Mesothelial cell of epicardium (in vitro differentiated cells): ENCODE measurements at places on chromosomes 7 and 10.
A peak's percentile ranks its signal among the peaks of the same experiment; 100 is the strongest.

- no peaks in the 10 kb centered on the region for H3K4me1 ChIP-seq
- no peak within 1 kb of the TSS for H3K27ac ChIP-seq
- DNase-seq: no peak
- H3K36me3 ChIP-seq: peaks cover 16% of the 10 kb centered on the region
- H3K4me3 ChIP-seq: no peak within 1 kb of the TSS
Measured at GRCh38 chr7:23710000-23710399, at the start of gene STK31. TSS of gene STK31 (plus strand) at chr7:23710219. CDS start at chr7:23710286, 67 bp downstream.

- H3K27me3 ChIP-seq: no peaks in the 10 kb centered on the region
- H3K4me1 ChIP-seq: peaks cover 16% of the 10 kb centered on the region
- no peak overlapping the region for H3K27ac ChIP-seq
- no peak for DNase-seq
Measured at GRCh38 chr7:73345538-73345937, 17.6 kb downstream of the FKBP6 start.

- no peaks in the 10 kb centered on the region for H3K27me3 ChIP-seq
Measured at GRCh38 chr10:112981553-112981952, 31.5 kb downstream of the TCF7L2 start.

DNA sequence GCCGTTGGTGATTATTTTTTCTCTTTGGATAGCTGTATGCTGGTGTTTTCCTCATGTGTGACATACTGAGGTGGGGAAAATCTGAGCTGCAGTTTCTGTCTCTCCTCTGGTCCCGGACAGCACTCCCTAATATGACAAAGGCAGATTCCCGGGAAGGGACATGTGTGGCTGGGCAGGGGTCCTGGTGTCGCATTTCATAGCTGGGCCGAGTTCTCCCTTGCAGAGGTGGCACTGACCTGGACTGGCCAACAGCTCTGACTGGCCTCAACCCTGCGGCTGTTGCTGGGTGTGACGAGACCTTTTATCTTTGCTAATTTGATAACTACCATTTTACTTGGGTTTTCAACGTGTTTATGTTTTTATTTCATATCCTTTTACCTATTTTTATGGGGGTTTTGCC is 248.6 kb upstream of the TCERG1L start:
- DNase-seq: no peak
- no peak overlapping the region for H3K27ac ChIP-seq
- H3K36me3 ChIP-seq: no peaks in the 10 kb centered on the region
- no peaks in the 10 kb centered on the region for H3K4me1 ChIP-seq
- H3K4me3 ChIP-seq: no peak overlapping the region
- peaks cover 57% of the 10 kb centered on the region for H3K27me3 ChIP-seq

GRCh38 chr7:152313831-152314604 is 121.8 kb downstream of the KMT2C start:
- peaks cover 32% of the 10 kb centered on the region for H3K4me1 ChIP-seq
- no peaks in the 10 kb centered on the region for H3K27me3 ChIP-seq
- H3K36me3 ChIP-seq: peaks cover 4% of the 10 kb centered on the region
- peak overlapping the region; percentile 84 for H3K27ac ChIP-seq

DNA sequence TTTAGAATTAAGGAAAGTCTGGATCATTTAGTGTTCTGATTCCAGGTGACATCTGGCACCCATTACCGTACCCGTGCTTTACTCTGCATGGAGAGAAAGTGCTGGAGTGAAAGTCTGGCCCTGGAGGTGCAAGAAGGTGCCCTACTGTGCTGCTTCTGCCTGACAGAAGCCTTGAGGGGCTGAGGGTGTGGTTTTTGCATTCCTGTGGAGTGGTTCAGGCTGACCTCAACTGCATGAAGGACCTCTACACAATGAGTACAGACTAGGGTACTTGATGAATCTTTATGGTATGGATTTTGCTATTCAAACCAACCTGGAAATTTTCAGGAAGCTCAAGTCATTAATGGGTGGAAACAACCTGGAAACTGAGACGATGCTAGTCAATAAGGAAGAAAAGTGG is 45.1 kb upstream of the GSAP start:
- no peaks in the 10 kb centered on the region for H3K27me3 ChIP-seq
- no peaks in the 10 kb centered on the region for H3K36me3 ChIP-seq
- H3K27ac ChIP-seq: no peak overlapping the region
- DNase-seq: no peak
- H3K4me3 ChIP-seq: no peak overlapping the region

DNA sequence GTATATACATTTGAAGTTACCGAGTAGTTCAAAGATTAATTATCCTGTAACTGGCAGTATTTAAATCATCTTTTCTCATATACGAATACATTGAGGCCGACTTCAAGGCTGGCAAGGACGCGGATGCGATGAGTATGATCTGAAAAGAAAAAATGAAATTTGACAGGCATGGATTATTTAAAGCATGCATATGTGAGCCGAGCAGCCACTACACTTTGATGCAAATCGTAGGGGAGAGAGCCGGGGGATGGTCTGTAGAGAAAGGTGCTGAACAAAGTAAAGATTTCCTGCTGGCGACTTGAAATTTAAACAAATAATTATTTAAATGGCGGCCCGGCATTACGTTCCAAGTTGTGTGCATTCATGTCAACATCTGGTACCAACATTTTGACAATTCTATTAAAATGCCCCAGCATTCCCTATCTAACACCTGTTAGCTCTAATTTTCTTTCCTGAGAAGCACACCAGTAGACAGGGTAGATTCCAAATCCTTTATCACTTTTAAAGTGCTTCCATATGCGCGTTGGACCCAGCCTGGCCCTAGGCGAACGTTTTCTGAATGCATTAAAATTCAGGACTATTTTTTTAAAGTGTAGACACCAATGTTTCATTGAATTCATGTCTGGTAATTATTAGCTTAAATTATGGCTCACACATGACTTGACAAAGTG is 188.7 kb downstream of the EMX2 start:
- DNase-seq: no peak
- peaks cover 18% of the 10 kb centered on the region for H3K4me1 ChIP-seq
- H3K36me3 ChIP-seq: no peaks in the 10 kb centered on the region
- H3K27ac ChIP-seq: no peak overlapping the region
- H3K27me3 ChIP-seq: peaks cover 77% of the 10 kb centered on the region
- no peak overlapping the region for H3K4me3 ChIP-seq

- no peak for DNase-seq
- no peaks in the 10 kb centered on the region for H3K4me1 ChIP-seq
- no peaks in the 10 kb centered on the region for H3K36me3 ChIP-seq
Measured at GRCh38 chr10:42864575-42864974, 82.0 kb downstream of the BMS1 start.

DNA sequence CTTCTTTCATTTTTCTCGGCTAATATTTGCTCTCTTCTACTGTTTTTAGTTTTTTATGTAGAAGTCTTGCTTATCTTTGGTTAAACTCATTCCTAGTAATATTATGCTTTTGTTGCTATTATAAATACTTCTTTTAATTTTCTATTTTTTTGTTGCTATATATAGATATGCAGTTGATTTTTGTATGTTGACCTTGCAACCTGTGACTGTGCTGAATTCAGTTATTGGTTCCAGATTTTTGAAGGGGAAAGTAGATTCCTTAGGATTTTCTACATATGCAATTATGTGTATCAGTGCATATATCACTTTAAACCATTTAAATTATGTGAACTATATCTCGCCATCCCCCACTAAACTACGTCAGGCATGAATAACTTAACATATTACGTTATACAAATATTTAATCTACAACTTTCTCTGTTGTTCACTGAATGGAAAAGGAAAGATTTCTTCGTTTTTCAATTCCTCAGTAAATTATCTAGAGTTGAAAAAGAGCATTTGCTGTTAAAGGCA is 71.5 kb downstream of the IDE start:
- H3K4me1 ChIP-seq: no peaks in the 10 kb centered on the region
- H3K27me3 ChIP-seq: no peaks in the 10 kb centered on the region
- peak overlapping the region; percentile 21 for H3K27ac ChIP-seq
- peaks cover 29% of the 10 kb centered on the region for H3K36me3 ChIP-seq
- no peak for DNase-seq

DNA sequence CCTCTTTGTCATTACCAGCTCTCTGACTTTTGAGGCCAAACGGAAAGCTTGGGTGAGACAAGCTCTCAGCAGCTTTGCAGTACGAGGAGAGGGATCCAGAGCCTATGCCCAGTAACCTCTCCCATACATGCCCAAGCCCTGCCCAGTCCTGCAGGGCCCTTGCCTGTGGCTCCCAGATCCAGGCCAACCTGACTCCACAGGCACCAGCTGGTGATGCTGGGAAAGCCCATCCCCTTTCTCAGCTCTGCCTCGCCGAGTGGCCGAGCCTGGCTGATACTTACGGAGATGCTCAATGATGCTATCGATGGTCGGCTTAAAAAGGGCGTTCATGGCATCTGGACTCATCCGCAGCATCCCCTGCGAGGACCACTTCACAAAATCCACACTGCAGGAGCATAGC is 55.4 kb downstream of the PNLIPRP2 start:
- H3K36me3 ChIP-seq: peaks cover 2% of the 10 kb centered on the region
- no peak overlapping the region for H3K4me3 ChIP-seq
- no peak overlapping the region for H3K27ac ChIP-seq
- H3K4me1 ChIP-seq: peaks cover 8% of the 10 kb centered on the region
- H3K27me3 ChIP-seq: peaks cover 12% of the 10 kb centered on the region

DNA sequence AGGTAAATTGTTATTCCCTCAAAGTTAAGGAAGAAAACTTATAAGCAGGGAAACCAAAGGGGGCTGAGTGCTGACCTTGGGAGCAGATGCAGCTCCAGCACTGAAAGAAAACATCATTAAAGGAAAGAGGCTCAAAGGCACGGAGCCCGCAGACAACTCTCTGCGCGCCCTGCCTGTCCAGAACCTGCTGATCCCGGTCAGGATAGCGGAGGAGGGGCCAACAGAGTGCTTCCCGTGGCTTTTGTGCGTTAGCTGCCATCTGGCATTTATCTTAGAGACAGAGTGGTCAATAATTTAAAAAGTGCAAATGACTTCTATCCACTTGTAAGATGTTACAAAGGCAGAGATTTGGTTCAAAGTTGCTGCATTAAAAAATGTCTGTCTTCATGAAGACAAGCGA is 162.1 kb downstream of the FANK1 start:
- peaks cover 6% of the 10 kb centered on the region for H3K27me3 ChIP-seq
- peaks cover 13% of the 10 kb centered on the region for H3K4me1 ChIP-seq
- no peak overlapping the region for H3K4me3 ChIP-seq

DNA sequence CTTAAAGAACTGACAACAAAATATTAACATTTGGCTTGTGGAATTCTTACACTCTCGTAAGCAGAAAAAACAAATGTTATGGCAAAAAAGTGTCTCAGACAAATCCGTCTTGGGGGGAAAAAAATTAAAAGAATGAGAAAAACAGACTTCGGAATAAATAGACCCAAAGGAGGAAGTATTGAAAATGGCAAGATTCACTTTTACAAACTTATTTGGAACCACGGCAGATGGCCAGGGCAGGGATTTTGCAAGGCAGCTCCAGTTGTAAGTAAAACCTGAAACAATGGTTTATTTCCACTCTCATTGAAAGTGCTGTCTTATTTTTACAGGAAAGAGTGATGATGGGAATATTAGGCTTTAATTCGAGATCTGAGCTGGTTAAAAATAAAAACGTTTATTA is 1.5 kb upstream of the ZNF438 start:
- H3K36me3 ChIP-seq: no peaks in the 10 kb centered on the region
- H3K4me1 ChIP-seq: peaks cover 25% of the 10 kb centered on the region
- H3K4me3 ChIP-seq: peak overlapping the region; percentile 76

DNA sequence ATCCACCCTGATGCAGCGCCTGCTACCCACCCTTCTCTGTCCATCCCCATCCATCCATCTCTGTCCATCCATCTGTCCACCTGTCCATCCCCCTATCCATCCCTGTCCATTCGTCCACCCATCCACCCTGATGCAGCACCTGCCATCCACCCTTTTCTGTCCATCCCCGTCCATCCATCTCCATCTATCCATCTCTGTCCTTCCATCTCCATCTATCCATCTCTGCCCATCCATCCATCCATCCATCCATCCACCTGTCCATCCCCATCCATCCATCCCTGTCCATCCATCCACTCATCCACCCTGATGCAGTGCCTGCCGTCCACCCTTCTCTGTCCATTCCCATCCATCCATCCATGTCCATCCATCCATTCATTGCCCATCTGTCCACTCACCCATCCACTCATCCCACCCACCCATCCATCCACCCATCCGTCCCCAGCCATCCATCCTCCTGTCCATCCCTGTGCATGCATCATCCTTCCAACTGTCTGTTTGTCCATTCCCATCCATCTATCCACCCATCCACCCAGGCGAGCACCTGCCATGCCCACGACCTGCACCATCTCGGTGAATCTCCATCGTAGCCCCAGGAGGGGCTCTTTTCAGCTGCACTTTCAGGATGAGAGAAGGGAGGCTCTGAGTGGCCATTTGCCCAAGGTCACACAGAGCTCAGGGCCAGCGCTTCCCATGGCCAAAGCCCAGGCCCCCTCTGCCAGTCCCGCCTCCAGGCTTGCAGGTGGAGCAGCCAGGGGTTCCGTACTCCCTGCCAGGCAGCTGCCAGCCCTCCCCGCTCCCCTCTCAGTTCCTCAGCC is 137.4 kb downstream of the LHPP start:
- no peaks in the 10 kb centered on the region for H3K27me3 ChIP-seq
- no peaks in the 10 kb centered on the region for H3K36me3 ChIP-seq
- no peak overlapping the region for H3K27ac ChIP-seq
- H3K4me1 ChIP-seq: no peaks in the 10 kb centered on the region
- H3K4me3 ChIP-seq: no peak overlapping the region
- no peak for DNase-seq

DNA sequence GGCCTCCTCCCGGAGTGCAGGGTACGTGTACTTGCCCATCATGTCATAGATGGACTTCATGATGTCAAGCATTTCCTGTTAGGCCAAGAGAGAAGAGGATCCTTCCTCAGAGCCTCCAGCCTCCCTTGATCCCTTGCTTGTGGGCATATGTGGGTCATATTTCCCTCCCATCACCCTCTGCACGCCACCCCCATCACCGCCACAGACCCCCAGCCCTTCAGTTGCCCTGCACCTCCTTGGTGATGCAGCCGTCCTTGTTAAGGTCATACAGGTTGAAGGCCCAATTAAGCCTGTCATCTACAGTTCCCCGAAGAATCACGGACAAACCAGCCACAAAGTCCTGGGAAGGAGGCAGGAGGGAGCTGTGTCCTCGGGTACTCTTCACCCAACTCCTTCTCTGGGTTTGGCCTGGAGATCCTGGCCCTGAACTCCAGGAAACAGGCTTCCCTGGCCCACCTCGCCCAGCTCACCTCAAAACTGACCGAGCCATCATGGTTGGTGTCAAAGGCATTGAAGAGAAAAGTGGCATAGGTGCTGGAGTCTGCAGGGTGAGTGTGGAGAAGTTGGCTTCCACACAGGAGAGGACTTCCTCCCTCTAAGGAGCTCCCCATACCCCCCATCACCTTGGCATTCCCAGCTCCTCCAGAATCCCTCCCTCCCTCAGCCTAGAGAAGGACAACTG is 9.8 kb upstream of the OGA start:
- H3K27ac ChIP-seq: no peak overlapping the region
- no peak for DNase-seq
- H3K4me1 ChIP-seq: peaks cover 31% of the 10 kb centered on the region

GRCh38 chr10:83990126-83990525 is 149.2 kb upstream of the GHITM start:
- no peak overlapping the region for H3K4me3 ChIP-seq
- no peak overlapping the region for H3K27ac ChIP-seq
- no peaks in the 10 kb centered on the region for H3K36me3 ChIP-seq
- no peaks in the 10 kb centered on the region for H3K4me1 ChIP-seq
